ENCODE measurements at places on chromosomes 7 and 10.

DNA sequence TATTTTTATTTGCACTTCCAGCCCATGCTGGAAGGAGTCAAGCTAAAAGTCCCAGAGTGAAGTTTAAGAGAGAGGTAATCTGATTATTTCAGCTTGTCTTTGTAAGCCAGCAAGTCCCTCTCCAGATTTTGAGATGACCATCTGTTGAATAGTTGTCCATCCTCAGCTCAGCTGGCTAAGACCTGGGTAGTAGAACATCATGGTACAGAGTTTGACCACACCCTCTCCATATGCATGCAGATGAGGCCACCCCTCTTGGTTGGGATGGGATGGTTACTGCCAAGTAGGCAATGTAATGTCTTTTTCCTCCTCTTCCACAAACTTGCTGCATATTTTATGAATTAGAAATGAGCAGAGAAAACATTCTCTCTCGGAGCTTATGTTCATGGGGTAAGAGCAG is 639.8 kb downstream of the SORCS3 start:
- no peak for DNase-seq

- DNase-seq = no peak
Measured at GRCh38 chr7:135271255-135271615, 37.6 kb downstream of the STRA8 start.

GRCh38 chr7:84181628-84182027 is 13.0 kb downstream of the SEMA3A start:
- DNase-seq = no peak

GRCh38 chr7:10657201-10657600 is 316.5 kb upstream of the PHF14 start:
- no peak for DNase-seq

DNA sequence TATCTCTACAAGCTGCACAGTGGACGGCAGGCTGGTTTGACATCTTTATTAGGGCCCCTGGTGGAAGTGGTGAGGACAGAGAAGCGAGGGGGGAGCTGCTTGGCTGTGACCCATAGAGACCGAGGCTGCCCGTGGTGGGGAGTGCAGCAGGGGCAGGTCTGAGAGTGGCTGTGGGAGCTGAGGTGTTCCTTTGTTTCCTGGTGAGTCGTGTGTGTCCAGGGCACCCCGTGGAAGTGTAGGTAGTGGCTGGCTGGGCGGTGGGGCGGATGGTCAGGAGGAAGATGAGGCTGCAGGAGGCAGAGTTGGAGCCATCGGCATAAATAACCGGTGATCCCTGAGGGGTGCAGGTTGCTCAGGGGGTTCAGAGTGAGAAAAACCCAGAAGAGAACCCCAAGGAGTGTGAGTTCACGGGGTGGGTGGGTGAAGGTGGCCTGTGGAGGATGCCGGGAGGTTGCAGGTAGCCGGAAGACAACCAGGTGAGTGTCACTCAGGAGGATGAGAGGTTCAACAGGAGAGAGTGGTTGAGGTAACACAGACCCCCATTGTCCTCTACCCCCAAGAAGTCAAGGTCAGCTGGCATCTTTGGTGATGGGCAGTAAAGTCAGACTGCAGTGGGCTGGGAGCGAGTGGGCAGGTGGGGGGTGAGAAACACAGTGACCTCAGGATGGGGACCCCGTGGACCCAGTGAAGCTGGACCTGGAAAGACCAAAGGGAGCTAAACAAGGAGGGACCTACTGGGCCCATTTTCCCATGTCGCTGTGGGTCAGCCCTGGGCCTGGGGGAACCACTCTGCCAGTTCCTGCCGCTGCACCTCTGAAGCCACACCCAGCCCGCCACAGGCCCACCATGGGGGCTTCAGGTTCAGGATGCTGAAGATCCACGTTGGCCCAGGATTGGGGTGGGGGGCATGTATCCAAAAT is 7.8 kb downstream of the ATP6V0E2 start:
- DNase-seq = no peak

- DNase-seq = no peak
Measured at GRCh38 chr7:84490661-84491060, 296.1 kb upstream of the SEMA3A start.

- no peak for DNase-seq
Measured at GRCh38 chr10:33556620-33557019, 222.2 kb upstream of the NRP1 start.

DNA sequence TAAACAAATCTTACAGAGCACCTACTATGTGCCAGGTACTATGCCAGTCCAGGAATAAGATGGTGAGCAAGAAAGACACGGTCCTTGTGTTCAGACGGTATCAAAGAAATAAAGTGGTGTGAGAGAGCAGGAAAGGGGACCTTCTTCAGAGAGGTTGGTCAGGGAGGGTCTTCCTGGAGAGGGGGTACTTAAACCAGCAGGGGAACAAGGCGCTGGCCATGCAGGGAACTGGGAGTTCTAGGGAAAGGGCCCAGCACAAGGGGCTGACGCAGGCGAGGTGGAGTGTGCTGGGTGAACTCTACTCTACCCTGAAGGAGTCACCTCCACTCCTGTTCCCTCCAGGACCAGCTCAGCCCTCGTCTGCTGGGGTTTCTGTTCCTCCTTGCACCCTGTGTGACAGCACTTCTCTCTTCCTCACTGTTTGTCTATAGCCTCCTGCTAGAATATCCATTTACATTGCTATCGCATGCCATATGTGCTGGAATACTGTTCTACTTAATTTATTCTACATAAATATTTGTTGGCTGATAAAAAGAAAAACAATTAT is 73.5 kb downstream of the AOAH start:
- DNase-seq = no peak

DNA sequence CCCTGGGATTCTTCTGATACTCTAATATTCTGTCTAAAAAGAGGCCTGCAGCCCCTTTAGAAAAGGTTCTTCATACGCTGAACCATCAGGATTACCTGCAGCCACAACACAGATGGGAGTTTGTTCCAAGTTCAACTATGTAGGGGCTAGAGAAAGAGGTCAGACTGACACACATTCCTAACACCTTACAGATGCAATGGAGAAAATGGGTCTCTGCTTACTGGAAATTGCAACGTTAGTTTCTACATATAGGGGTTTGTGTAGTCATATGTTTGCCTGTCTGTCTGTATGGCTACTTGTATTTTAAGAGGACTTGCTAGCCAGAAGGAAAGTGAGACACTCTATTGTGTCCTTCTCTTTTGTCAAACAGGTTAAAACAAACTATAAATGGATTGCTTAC is 618.5 kb downstream of the INHBA start:
- no peak for DNase-seq

GRCh38 chr7:44201813-44202212 is 1.0 kb downstream of the YKT6 start:
- DNase-seq = peak; percentile 20

DNA sequence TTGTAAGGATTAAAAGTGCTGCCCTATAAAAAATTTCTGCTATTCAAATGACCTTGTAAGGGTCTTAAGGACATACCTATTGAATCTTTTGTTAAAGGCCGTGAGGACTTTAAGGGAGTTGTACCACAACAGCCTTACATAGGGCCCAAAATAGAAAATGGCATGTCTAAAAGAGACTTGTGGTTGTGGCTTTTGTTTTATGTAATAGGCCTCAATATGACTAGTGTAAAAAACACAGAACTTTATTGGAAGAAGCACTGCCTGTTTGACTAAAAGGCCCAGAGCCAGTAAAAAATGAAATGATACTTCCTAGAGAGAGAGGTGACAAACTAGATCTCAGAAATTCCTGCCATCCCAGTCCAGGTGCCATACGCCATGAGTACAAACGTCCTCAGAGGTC is 286.6 kb downstream of the SEMA3D start:
- no peak for DNase-seq

GRCh38 chr7:80415522-80415921 is 96.3 kb downstream of the GNAT3 start:
- no peak for DNase-seq

DNA sequence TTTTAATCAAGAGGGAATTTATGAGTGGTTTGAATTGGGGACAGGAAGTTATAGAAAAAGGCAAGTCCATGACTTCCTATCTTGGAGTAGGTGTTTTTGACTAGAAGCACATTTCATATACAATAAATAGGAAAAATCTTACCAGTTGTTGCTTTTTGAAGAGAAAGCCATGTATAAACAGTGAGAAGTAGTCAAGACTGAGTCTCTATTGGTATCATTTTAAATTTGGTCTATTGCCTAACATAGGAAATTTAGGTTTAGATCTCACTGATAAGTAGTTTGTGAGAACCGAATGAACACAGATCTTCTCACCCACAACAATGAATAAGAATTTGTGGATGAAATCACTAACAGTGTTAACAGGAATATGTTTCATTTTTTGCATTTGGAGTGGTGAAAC is 387.2 kb downstream of the BBS9 start:
- DNase-seq = no peak

DNA sequence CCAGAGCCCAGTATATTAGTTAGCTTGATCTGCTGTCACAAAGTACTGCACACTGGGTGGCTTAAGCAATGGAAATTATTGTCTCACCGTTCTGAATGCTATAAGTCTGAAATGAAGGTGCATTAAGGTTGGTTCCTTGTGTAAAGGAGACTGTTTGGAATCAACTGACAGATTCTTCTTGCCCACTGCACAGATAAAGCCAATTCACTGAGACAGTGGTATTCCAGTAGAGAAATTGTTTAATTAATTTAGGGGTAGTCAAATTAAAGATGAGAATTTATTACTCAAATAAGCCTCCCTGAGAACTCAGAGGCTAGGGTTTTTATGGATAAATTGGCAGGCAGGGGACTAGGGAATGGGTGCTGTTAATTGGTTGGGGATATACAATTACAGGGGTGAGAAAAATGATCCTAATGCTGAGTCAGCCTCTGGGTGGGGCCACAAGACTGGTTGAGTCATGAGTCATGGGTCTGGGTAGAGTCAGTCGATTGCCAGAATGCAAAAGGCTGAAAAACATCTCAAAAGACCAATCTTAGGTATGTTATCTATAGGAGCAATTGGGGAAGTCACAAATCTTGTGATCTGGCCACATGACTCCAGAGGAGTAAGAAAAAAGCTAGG is 23.5 kb upstream of the SAMD9L start:
- DNase-seq = peak; percentile 42

DNA sequence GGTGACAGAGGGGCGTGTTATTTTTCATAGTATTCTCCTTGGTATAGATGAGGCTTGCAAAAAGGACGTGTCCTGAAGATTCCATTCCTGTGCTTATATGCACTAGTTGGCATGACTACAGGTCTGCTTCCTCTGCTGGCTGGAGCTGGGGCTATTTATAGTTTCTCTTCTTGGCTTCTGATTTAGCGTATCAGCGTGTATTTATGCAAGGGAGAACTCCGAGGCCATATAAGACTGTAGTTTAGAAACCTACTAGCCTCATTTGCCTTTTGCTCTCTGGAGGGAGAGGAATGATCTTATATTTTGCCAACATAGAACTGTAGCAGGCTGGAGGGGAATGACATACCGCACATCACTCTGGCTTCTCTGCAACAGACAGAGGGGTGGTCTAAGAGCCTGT is 39.7 kb downstream of the CACNB2 start:
- no peak for DNase-seq
